Astrocyte (in vitro differentiated cells and primary cell): ENCODE measurements at places on chromosomes 12 and 14. TPM values are rescaled to one million over a fixed set of nuclear protein-coding genes. Genes with fewer than 3 reads are reported as not detected.

GRCh38 chr12:128008341-128008740 lies 258.6 kb upstream of the TMEM132C start:
- DNase-seq: peak; percentile 83

GRCh38 chr14:90447720-90448497 lies 51.1 kb downstream of the CALM1 start:
- no peak for DNase-seq

DNA sequence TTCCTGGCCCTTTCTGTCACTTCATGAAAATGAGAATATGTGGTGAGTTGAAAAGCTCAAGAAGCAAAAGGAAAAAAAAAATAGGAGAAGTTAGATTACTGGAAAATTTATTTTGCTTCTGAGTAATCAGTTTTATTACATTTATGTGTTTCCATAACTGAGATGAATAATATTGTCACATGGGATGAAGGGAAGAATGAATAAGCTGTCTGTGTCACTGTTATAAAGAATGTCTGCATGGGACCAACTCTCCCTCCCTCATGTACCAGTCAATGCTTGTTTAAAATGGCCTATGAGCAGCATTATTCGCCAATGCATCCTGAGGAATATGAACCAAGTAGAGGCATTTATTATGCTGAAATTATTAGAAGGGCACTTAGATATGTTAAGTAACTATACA lies 246.3 kb downstream of the PRKD1 start:
- no peak for DNase-seq

The TAS2R31 gene
- 2.2 TPM in 2 replicates for total RNA-seq
